ENCODE measurements at places on chromosomes 2 and 18.

DNA sequence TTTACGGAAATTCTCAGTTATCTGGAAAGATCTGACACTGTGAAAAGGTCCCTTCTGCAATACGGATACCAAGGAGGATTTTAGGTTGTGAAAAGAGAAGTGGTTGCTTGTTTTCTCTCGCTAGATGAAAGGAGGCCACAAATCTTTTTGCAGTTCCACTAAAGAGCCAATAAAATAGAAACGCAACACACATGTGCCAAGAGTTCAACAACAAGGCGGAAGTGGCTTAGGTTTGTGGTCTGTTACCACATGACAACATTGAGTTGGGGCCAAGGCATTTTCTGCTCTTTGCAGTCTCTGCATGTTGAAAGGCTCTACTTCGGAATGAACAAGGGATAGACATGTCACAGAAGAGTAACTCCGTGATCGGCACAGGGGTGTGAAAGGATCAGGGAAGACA lies 115.7 kb upstream of the OSR1 start:
- peak; percentile 57 for DNase-seq

DNA sequence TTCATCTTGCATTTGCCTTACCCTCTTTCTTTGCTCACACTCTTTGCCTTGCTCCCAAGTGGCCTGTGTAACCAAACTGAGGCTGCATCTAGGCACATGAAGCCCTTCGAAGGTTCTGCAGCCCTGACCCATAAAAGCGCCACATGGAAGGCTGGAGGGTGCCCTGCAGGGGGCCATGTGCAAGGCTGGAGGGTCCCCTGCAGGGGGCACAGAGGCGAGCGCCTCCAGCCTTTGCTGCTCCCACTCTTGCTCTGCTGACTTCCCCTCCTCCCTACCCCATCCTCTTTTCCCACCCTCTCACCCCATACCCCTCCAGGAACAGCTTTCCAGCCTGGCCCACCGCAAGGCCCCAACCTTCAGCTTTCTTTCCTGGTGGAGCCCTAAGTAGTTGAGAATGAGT lies 317.3 kb downstream of the CELF4 start:
- no peak for DNase-seq

GRCh38 chr2:216195565-216196029 lies 86.4 kb downstream of the XRCC5 start:
- DNase-seq, result peak; percentile 75

DNA sequence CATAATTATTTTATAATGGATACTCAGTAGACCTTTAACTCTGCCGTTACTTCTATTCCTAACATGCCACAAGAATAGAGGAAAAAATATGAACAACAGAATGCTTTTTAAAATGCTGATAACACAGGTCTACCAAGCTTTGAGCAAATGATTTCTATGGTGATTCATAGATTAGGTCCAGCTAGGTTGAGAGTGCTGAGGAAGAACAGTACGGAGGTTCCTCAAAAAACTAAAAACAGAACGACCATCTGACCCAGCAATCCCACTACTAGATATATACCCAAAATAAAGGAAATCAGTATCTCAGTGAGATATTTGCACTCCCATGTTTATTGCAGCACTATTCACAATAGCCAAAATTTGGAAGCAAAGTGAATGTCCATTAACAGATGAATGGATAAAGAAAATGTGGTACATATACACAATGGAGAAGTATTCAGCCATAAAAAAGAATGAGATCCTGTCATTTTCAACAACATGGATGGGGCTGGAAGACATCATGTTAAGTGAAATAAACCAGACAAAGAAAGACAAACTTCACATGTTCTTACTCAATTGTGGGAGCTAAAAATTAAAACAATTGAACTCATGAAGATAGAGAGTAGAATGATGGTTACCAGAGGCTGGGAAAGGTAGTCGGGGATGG lies 111.6 kb upstream of the SERTAD2 start:
- DNase-seq, result no peak

- DNase-seq, result no peak
Observed at GRCh38 chr2:172109988-172110811, 7.5 kb upstream of the DLX2 start.

- no peak for DNase-seq
Observed at GRCh38 chr2:237935740-237936452, 30.9 kb upstream of the UBE2F start.

- DNase-seq, result peak; percentile 70
Observed at GRCh38 chr2:112138159-112139032, at the start of gene FBLN7. FBLN7 (plus strand) TSS chr2:112138385; CDS start chr2:112138656, 271 bp downstream.

GRCh38 chr2:157758586-157758985 lies 117.5 kb downstream of the ACVR1 start:
- DNase-seq, result no peak

DNA sequence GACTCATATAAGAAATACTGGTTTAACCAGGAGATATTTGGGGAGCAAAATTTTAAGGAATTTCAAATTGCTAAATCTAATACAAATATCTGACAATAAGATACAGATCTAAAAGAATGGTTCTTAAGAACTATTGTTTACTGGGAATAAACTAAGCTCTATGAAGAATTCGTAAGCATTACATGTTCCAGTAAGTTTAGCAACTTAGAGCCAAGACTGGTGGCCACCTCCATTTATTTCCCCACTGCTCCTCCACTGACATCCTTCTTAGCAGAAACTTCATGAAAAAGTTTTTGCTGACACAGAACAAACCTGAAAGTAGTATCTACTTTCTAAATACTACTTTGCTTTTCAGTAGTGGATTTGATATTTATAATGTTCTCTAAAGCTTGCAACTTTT lies 83.0 kb downstream of the ACSL3 start:
- DNase-seq, result peak; percentile 27
